LNCaP clone FGC (cell line): ENCODE measurements at places on chromosomes 11 and 22.

DNA sequence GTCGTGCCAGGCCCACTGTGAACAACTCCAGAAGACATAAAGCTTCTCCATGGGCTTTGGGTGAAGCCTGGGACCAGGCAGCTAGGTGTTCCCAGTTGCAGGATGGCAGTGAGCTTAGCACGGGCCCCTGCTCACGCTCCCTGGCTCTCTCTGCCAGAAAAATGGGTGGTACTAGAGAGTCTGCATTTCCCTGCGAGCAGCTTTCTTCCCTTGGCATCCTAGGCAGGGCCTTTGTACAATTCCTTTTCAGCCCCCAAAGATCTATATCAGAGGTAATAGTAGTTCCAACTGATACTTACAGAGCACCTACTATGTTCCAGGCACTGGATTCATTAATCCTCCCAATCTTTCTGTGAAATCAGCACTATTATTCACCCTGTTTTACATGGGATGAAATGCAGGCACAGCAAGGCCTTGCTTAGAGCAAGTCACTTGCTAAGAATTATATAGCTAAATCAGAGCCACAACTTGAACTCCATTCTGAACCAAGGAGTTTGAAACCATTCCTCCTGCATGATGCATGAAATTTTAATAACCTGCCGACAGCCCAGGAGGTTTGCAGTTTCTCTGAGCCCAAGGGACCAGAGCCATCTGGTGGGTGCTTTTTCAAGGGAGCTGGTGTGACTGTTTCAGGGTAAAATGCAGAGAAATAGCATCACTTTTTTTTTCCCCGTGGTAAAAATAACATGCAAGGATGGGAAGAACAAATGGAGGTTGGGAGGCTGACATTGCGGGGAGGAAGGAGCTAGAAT is 22.7 kb downstream of the NAV2 start:
- DNase-seq: no peak

GRCh38 chr11:30984827-30985226 is 384.7 kb downstream of the DCDC1 start:
- DNase-seq: no peak

GRCh38 chr11:133778161-133778560 is 67.2 kb downstream of the SPATA19 start:
- no peak for DNase-seq

GRCh38 chr22:27919942-27920755 is 1.1 kb upstream of the PITPNB start:
- DNase-seq: no peak

- no peak for DNase-seq
These were observed 6.3 kb downstream of the GRIK4 start for GRCh38 chr11:120517801-120518291.

GRCh38 chr11:134118006-134118405 is 49.1 kb downstream of the JAM3 start:
- DNase-seq: no peak

DNA sequence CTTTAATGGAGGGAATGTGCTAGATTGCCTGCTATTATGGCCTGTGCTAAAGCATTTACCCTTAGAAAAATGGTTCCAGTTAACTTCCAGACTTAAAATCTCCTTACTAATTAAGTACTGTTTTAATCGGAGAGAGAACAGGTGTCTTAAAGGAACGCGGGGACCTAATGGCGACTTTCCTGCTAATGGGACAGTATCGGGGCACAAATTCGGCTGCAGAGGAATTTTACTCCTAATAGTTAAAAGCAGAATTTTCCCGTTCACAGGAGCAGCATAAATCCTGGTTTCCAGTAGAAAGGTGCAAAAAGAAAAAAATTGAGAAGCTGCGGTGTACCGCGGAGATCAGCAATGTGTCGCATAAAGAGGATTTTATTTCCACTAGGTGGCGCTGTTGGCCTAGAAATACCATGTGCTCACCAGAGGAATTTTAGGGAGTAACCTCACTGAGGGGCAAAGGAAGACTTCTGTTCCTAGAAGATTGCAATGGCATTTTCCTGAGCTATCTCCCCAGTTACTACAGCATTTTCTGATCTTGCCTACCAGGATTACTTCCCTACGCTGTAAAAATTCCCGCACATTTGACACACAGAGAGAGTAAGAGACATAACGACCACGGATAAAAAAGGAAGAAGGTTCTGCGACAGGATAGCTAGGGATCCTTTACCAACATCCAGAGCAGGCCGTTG is 44.5 kb downstream of the ZNF280B start:
- peak; percentile 13 for DNase-seq

GRCh38 chr11:60973699-60974098 is 2.2 kb downstream of the CD6 start:
- DNase-seq: no peak

- no peak for DNase-seq
These were observed 12.8 kb downstream of the ARRB1 start for GRCh38 chr11:75338516-75339208.

DNA sequence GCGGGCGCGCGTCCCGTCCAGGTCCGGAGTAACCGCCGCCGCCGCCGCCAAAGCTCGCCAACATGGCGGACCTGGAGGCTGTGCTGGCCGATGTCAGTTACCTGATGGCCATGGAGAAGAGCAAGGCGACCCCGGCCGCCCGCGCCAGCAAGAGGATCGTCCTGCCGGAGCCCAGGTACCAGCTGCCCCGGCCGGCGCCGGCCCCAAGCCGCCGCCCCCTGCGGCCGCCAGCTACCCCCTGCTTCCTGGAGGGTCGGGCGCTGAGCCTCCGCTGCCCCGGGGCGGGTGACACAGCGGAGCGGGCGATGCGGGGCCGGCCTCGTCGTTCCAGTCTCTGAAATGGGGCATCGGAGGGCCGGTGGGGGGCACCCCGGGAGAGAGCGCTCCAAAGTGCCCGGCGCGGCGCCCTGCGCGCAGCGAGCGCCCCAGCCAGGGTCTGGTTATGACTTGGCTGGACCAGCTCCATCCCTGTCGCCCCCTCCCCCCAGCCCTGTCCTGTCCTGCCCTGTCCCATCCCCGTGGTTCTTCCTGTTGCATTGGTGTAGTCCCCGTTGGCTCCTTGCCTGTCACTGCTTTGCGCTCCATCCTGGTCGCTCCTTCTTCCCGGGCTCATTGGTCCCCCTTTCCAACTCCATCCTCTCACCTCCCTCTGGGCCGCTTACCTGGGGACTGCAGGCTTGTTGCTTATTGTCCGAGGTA is 653 bp downstream of the GRK3 start:
- no peak for DNase-seq

DNA sequence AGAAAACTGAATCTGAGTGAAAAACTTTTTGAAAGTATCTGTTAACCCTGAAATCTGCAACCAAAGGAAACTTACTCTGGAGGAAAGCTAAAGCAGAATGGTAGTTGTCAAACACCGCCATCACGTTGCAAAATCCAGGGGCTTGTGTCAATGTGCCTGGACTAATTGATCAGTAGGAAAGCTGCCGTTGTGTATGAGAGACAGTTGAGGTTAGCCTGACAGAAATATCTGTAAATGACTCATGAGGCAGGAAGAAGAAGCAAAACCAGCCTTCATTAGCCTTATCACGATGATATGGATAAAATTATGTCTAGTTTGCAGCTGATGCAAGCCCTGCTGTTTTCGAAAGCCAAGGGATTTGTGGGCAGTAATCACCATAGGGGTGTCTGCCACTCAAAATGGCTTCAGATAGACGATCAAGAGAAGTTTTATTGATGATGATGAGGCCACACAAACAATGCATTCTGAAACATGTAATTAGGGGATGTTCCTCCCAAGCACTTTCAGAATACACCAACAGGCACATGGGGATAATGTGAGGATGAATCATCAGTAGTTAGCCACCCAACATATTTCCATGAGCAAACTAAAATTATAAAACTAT is 8.9 kb downstream of the SCGB1A1 start:
- DNase-seq: no peak

DNA sequence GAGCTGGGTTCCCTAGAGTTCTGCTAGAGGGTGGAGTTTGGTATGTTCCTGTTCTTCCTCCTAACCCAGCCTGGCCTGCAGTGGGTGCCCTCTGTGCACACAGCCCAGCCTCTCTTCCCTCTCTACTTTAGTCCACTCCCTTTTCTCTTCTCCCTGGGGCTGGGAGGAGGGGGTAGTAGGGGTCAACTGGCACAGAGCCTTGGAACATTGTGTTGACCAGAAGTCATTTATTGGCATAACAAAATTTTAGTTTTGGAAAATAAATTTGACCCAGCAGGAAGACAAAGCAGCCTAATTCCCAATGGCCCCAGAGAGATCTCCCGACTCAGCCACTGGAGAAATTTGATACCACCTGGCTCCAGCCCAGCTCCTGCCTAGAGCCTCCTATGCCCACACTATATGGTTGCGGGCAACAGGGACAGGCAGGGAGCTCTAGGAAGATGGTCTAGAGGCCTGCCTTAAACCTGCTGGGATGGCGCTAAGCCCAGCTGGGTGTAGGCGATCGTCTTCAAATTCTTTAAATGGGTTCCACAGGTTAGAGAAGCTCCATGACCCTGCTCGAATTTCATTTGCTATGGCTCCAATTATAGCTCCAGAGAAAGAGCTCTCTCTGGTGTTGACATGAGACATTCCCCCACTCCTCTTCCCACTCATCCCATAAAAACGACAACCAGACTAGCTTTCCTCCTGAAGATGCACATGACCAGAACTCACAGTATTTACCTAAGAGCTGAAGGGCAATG is 9.9 kb downstream of the PCSK7 start:
- DNase-seq: peak; percentile 63

DNA sequence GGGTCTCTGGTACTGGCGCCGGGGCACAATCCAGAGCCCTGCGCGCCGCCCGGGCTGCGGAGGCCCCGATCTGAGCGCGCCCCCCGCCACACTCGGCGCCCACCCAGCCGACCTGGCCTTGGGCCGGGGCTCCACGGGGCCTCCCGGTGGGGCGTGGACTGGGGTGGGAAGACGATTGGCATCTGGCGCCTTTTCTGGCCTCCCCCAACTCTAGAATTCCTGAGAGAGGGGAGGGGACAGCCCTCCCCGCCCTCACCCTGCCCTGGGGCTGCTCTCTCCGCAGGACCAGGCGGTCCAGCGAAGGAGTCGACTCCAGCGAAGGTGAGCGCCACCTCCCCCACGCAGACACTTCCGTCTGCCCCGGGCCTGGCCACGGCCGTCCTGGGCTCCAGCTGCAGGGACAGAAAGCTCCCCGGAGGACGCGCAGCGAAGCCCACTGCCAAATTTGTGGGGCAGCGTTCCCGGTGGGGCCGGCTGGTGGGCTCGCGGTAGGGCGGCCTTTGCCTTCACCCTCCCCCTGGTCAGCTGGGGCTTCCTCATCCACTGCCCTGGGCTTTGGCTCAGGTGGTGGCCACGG is 593 bp downstream of the SSH3 start:
- no peak for DNase-seq

GRCh38 chr22:44449061-44449682 is 48.9 kb downstream of the RTL6 start:
- no peak for DNase-seq

- no peak for DNase-seq
These were observed 5.7 kb downstream of the RSF1 start for GRCh38 chr11:77814848-77815247.

DNA sequence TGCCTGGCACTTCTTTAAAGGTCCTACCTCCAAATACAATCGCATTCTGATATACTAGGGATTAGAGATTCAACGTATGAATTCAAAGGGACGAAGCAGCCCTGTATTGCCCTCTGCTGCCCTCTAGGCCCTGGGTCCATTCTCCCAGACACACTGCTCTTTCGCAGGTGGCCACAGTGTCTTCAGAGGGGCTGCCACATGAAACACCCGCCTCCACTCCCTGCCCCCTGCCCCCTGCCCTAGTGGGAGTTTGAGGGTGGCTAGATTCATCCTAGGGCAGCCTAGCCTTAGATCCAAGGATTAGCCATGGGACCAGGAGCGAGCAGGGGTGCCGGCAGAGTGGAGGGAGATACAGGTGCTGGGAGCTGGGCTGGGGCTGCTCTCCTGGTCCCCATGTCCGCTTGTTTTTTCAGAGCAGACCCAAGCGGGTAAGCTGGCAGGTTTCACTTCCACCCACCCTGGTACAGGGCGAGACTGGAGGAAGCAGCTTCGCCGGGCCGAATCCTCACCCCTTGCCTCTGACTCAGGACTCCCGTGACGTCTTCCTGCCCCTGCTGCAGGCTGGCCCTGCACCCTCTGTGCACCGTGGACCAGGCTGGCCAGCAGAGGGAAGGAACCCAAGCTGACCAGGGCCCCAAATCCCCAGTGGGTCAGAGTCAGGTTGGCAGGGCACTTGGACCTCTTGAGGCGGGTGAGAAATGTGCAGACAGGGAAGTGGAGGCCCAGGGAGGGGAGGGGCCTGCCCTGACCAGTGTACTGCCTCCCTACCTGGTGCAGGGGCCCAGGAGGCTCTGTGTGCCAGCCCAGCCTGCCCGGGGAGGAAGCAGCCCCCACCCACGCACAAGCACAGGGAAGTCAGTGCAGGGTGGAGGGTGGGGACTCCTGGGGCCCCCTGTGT is 28.4 kb upstream of the HMOX1 start:
- no peak for DNase-seq

- no peak for DNase-seq
These were observed 62.0 kb upstream of the ZC3H12C start for GRCh38 chr11:110031171-110031570.

GRCh38 chr22:39984746-39985145 is 10.0 kb upstream of the FAM83F start:
- no peak for DNase-seq

- DNase-seq: no peak
These were observed 55.1 kb upstream of the SYT9 start for GRCh38 chr11:7196396-7197146.

GRCh38 chr11:87063982-87064381 is 26.2 kb downstream of the TMEM135 start:
- no peak for DNase-seq

GRCh38 chr11:126132319-126132718 is 69.7 kb upstream of the CDON start:
- DNase-seq: no peak

DNA sequence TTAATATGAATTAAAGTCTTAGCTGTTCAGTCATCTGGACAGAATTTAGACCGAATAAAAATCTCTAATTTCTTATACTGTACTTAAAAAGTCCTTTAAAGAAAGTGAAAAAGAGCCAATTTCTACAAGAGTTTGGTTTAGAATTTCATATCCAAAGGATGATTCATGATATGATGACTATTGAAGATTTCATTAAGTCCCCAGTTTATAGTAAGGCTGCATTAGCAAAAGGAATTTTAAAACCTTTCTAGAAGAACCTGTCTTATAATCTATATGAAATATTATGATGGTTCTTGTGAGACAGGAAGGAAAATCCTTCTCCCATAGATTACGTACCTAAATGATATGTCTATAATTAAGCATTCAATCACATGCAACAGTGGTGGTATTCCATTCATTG is 34.8 kb downstream of the TSG101 start:
- no peak for DNase-seq

- no peak for DNase-seq
These were observed 51.5 kb upstream of the FGF3 start for GRCh38 chr11:69870766-69871165.

GRCh38 chr11:45282081-45282480 is 4.1 kb downstream of the SYT13 start:
- no peak for DNase-seq

GRCh38 chr11:95922536-95923438 is 1.1 kb downstream of the MTMR2 start:
- DNase-seq: no peak

- DNase-seq: no peak
These were observed 23.4 kb downstream of the NAV2 start for GRCh38 chr11:19735909-19736498.

- DNase-seq: no peak
These were observed 134.1 kb upstream of the TMEM45B start for GRCh38 chr11:129681344-129682114.

GRCh38 chr11:24064309-24064903 is 432.4 kb upstream of the LUZP2 start:
- DNase-seq: no peak
